ENCODE measurements at places on chromosomes 7 and 10.

- DNase-seq = no peak
Measured at GRCh38 chr7:134885967-134886352, 100.3 kb upstream of the AGBL3 start.

DNA sequence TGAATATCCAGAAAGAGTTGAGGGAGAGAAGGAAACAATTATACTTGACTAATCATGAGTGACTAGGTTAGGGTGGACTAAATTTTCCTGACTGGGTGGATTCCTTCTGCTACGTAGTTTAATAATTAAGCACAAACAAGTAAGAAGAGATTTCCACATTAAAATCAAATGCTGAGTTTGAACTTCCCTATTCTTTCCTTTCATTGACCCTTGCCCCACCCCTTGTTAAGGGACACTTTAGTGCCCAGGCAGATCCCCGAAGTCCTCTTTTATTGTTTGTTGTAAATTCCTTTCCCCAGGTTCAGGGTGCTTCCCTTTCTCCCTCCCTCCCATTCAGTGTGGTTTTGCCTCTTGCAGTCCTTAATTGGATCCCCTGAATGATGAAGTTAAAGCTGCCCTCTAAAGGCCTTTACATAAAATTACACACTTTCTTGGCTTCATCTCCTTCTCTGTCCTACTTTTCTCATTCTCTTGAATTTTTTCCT is 8.8 kb upstream of the SPAM1 start:
- DNase-seq = no peak

DNA sequence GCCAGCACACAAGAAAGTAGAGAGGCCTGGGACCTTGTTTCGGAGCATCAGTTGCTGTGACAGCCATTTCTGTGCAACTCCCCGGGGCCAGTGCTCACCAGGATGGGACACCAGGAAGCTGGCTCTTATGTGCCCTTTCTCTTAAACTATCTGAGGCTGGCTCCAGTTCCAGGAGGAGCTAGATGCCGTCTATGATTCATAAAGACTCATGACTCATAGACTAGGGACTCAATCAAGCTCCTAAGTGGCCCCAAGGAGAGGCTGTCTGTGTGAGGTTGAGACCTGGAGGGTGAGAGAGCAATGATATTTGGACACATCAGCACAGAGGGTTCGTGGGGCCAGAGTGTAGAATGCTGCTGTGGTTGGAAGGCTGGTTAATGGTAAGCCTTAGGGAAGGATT is 580.1 kb downstream of the CCSER2 start:
- DNase-seq = no peak

- no peak for DNase-seq
Measured at GRCh38 chr7:37912756-37913155, 3.9 kb downstream of the SFRP4 start.

GRCh38 chr10:101286248-101287046 is 57.2 kb upstream of the LBX1 start:
- no peak for DNase-seq

GRCh38 chr7:87671-88070 is 104.7 kb upstream of the FAM20C start:
- DNase-seq = no peak

DNA sequence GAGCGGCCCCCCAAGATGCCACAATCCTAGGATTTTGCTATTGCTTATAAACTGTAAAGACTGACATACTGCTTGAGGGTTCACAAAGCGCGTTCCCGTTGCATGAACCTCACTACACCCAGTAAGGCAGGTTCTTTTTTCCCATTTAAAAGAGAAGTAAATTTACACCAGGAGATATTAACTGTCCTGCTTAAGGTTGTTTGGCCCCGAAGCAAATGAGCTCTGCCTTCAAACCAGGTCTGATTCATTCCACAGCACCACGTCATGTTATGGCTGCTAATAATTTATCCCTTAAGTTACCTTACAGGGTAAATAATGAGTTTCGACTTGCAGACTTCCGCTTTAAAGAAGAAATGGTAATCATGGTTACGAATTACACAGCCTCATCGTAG is 559 bp upstream of the FKBP14 start:
- no peak for DNase-seq

DNA sequence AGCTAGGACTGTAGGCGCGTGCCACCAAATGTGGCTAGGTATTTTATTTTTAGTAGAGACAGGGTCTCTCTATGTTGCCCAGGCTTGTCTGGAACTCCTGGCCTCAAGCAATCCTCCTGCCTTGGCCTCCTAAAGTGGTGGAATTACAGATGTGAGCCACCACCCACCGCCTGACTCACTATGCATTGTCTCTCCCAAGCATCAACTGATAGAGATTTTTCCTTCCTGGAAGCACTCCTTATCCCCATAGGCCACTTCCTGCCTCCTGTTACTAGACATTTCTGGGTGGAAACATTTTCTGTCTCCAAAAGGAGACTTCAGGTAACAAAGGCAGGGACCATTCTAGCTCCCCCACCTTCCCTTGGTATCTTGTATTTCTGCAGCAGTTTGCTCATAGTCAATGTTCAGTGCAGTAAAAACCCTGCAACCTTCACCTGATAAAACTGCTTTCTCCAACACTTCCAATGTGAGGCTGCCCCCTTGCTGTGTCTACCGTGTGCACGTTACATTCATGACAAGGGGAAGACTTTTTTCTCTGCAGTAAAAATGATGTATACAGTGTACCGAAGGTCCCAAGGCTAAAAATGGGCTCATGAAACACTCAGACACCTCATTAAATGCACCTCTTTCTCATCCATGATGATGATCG is 84.9 kb downstream of the NHLRC2 start:
- no peak for DNase-seq

DNA sequence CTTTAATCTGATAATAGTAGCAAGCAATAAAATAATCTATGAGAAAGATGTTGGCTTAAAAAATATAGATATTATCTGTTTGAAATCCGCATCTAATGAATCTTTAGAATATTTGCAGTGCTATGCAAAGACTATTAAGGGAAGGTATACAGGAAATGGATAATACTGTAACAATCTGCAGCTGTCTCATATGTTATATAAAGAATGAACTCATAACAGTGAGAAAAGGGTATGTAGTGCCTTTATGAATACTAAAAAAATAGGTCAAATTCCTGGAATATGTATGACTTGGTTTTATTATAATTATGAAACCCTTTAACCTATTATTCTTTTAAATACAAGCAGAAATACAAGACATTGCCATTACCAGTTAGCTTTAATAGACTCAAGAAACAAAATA is 105.1 kb upstream of the GPR22 start:
- DNase-seq = no peak
